ENCODE measurements at places on chromosomes 11 and 22.

DNA sequence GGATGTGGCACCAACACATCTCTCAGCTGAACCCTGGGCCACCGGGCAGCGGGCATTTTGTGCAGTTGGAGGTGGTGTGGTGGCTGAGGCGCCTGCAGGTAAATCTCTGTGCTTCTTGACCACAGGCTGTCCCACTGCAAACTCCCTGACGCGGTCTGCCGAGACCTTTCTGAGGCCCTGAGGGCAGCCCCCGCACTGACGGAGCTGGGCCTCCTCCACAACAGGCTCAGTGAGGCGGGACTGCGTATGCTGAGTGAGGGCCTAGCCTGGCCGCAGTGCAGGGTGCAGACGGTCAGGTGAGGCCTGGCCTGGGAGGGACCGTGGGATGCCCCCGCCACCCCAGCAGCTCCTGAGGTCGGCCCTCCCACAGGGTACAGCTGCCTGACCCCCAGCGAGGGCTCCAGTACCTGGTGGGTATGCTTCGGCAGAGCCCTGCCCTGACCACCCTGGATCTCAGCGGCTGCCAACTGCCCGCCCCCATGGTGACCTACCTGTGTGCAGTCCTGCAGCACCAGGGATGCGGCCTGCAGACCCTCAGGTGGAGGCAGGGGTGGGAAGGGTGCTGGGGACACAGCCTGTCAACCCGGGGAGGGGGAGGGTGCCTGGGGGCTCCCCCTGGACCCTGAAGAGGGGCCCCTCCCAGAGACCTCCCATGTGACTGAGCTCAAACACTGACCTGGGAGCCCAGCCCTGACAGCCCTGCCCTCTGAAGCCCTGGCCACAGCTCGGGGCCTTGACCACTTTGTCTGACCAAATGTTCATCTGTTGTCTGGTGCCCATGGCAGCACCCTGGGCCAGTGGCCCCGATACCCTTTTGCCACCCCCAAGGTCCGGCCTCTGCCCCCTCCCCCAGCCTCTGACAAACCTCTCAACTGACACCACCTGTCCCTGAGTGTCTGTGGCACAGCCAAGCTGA, 4.6 kb upstream of the PGGHG start:
- DNase-seq, result no peak

GRCh38 chr22:42396621-42397331, 35.4 kb downstream of the NFAM1 start:
- no peak for DNase-seq

GRCh38 chr11:32081129-32081641, 9.7 kb upstream of the RCN1 start:
- DNase-seq, result no peak

- no peak for DNase-seq
Observed at GRCh38 chr11:86513138-86513537, 138.5 kb downstream of the CCDC81 start.

- no peak for DNase-seq
Observed at GRCh38 chr22:21948390-21948789, 4.3 kb downstream of the PPM1F start.

DNA sequence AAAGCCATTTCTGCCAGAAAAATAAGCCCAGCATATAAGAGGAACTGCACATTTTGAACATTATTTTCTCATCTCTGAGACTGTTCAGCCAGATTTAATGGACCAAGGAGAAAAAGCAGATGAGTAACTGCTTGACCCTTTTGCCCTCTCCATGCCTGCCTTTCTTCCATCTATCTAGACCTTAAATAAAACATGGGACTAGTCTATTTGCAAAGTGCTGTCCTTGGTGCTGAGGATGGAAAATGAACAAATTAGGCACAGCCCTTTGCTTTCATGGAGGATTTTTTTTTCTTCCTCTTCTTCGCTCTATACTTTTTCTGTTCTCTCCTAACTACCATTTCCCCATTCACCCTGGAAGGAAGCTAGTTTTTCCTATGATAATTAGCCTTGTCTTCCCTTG, 361.3 kb downstream of the GRM5 start:
- DNase-seq, result no peak

DNA sequence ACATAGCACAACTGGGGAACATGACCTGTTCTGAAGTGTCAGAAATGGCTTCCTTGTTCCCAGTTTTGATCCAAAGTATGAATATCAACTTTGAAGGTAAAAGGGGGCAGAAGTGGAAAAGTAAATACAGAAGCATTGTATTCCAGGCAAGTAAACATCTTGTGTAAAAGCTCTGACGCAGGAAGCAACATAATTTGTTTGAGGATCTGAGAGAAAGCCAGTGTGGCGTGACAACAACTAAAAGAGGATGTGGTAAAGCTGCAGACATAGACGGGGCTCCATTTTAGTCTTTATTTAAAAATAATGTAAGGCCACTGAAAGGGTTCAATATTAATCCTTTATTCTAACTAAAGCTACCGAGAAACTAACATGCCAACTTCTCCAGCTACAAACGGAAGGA, 310.2 kb downstream of the DLG2 start:
- DNase-seq, result no peak

DNA sequence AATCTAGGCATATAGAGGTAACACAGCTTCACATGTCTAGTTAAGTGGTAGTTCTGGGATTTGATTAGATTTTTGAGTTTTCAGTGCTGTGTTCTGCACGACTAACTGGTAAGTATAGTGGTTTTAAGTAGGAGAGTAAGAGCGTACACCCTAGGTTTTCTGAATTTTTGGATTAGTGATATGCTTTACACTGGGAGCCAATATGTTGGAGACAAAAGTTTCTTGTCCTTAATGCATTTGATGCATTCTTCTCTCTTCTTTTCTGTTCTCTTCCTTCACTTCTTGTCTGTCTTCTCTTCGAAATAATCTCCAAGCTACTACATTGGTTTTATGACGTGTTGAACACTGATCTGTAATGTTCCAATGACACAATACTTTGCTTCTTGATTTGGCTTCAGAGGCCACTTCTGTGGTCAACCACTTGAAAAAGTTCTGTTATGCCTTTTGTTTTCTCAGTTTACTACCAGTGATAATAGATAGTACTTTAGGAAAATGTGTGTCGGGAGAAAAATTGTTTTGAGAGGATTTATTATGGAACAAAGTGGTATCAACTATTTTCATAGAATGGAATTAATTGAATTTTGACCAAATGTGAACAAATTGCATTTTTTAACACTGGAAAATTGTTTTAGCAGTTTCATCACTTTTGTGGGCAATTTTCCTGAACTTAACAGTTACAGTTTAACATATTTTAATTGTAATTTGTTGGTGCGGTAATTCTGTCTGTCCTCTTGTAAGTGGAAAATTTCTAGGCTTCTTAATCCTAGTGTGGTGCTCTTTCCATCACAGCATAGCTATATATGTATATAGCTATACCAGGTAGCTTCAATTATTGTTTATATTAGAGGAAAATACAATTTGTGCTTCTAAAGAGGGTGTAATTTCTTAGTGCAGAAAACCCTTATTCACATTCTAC, 2.6 kb downstream of the PDE3B start:
- DNase-seq, result no peak

GRCh38 chr11:44955015-44955738, 4.5 kb upstream of the TP53I11 start:
- no peak for DNase-seq

DNA sequence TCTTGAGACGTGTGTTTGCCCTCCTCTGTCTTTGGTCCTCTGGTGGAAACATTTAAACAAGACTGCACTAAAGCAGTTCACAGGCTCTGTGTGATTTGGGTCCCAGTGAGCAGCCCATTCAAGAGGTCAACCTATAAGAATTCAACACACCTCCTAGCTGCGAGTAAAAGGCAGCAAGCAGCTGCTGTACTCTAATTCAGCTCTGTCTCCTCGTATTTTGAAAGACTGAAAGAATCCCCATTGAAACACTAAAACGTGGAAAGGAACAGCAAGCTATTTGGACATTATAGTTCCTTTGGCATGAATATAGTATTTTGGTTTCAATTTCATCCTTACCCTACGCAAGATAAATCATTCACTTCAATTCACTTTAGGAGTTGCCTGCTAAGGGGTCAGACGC, 1046.7 kb downstream of the DLG2 start:
- no peak for DNase-seq

DNA sequence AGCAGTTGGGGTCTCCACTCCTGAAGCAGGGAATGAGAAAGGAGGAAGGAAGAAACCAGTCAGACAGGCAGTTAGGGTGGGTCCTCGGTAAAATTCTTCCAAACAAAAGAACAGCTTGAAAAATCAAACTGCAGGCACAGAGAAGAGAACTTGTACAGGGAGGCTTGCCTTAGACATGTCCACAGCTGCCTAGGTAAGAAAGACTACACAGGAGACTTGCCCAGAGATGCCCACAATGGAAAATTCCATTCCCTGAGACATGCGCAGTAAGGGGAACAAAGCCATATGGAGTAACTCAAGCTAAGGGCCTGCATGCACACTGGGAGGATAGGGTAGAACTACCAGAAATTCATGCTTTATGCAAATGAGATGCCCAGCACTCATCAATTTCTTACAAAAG, 9.8 kb downstream of the KCNJ11 start:
- no peak for DNase-seq

- no peak for DNase-seq
Observed at GRCh38 chr22:37775785-37776638, 31.7 kb upstream of the GCAT start.

- DNase-seq, result no peak
Observed at GRCh38 chr11:48193876-48194275, 22.7 kb upstream of the OR4B1 start.

GRCh38 chr11:61869708-61870451, 21.5 kb downstream of the FADS3 start:
- DNase-seq, result peak; percentile 63

DNA sequence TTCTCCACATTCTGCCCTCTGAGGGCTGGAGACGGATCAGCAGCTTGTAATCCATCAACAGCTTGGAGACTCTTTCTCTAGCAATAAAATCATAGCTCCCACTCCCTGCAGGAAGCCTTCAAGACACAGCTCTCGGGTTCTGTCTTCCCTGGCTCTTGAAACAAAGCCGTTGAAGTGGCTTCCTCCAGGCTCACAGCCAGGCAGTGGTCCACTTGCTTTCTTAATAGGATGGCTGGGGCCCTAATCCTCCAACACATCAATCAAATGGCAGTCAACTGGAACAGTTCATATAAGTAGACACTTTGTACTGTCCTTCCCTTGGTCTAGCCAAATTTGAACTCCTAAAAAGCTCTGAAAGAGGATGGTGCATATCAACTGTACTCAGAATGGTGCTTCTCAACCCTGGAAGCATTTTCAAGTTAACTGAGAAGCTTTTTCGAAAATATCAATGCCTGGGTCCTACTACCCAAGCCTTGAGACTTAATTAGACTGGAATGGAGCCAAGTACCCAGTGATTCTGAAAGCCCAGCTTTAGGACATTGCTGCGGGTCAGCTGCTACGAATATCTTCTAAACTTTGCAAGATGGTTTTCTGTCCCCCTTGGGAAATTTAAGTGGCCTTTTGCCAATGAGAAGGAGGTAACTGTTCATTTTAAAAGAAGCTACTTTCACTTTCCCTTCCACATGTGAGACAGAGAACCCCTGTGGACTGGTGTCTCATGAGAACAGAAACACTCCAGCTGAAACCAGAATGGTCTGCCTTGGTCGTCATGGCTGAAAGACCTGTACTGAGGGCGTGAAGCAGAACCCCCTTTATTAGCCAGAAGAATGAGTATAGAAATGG, 74.7 kb downstream of the SC5D start:
- no peak for DNase-seq

GRCh38 chr11:61654397-61654829, 25.8 kb upstream of the DAGLA start:
- DNase-seq, result no peak

DNA sequence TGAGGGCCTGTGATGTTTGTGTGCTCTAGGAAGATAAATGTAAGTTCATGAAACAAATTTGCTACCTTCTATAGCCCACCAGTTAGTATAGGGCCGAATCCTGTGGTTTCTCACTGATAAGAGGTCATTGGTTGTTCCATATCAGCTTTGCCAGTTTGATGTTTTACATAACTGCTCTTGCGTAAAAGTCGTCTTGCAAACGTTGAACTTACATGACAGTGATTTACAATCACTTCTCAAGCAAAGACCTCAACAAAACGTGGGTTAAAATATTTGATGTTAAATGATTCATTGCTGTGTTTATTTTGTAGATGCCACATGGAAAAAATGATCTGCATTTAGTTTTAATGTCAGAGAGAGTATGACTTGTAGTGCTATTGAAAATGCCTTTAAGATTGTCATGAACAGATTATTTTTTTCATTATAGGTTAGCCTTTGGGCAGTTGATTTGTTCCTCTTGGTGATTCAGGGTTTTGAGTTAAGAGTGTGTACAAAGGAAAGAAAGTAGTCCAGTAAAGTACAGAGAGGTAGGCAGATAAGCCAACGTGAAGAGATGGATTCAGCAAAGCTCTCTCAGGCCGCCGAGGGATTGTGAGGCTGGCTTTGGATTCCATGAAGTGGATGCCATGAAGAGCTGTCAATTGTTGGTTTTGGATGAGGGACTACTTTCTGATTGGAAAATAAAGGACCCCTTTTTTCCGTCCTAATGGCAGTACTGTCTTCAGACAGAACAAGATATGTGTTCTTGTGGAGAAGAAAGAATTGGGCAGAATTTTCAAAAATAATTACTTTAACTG, 2.6 kb downstream of the EWSR1 start:
- DNase-seq, result no peak

All from HuH-7.5 (cell line).